ENCODE measurements at places on chromosomes 13 and 19.

GRCh38 chr13:98285852-98286594 lies 109.0 kb upstream of the RNF113B start:
- DNase-seq: no peak

- no peak for DNase-seq
These were observed 478.4 kb downstream of the PCDH9 start for GRCh38 chr13:66751691-66752090.

GRCh38 chr13:79614250-79614918 lies 133.4 kb downstream of the NDFIP2 start:
- no peak for DNase-seq

DNA sequence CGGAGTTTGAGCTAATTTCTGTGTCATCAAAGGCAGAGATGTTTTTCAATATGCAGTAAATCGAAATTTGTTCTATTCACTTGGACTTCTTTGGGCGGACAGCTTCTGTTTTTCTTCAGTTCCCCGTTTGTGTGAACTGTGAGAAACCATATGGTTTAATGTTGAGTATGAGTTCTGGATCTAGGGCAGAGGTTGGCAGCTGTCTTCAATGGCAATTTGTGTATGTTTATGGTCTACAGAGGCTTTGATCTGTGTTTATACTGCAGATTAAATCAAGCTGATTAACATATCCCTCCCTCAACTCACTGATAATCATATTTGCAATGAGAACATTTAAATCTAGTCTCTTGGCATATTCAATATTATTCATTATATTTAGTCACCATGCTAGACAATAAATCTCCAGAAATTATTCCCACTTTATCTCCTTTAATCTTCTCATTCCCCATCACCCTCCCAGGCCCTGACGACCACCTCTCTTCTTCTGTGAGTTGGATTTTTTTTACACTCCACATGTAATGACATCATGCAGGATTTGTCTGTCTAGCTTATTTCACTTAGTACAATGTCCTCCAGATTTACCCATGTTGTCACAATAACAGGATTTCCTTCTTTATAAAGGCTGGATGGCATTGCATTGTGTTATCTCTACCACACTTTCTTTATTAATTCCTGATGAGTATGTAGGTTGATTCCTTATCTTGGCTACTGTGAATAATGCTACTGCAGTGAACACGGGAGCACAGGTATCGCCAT lies 9.0 kb downstream of the ZNF331 start:
- DNase-seq: no peak

DNA sequence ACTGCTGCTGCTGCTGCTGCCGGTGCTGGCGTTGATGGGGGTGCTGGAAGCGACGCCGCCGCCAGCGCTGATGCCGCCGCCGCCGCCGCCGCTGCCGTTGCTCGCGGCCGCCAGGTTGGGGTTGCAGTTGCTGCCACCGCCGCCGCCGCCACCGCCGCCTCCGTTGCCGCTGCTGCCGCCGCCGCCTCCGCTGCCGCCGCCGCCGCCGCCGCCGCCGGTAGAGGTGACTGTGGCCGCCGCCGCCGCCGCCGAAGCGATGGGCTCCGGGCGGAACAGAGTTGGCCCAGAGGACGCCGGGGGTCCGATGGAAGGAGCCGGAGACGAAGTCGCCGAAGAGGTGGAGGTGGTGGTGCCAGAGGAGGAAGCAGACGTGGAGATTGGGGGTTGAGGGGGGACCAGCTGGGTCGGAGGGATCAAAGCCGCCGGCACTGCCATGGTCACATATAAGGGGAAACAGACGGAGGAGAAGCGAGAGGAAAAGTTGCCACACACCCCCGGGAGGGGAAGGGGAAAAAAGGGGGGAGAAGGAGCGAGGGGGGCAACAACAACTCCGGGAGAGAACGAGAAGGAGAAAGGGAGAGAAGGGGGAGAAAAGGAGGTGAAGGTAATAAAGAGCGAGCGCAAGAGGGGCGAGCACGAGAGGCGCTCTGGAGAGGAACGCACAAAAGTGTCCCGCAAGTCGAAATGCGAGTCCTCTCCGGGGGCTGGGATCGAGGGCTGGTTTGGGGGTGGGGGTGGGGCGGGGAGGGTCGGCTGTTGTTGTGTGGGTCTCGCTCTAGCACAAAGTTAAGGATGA lies 471 bp downstream of the DACH1 start:
- no peak for DNase-seq

GRCh38 chr19:40154121-40154680 lies 37.0 kb upstream of the MAP3K10 start:
- DNase-seq: no peak

DNA sequence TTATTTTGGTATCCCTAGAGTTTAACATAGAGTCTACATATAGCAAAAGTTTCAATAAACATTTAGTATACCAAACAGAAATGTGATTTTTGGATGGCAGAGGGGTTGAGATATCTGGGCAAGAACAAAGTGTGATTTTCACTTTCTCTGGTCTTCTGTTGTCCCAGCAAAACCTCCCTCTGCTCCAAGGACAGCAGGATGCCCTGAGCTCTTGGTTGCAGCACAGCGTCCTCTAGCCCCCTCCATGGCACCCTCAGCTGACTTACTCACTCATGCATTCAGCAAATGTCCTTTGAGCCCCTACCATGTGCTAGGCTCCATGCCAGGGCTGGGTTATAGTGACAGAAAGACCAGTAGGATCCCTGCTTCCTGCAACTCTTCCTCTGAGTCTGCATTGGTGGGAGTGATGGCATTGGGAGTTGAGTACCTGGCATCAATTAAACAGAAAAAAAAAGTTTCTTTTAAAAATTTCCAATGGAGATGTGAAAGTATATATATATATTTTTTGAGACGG lies 104.8 kb upstream of the UBL3 start:
- no peak for DNase-seq

All from RWPE1 (cell line).